ENCODE measurements at places on chromosomes 1 and 21.

DNA sequence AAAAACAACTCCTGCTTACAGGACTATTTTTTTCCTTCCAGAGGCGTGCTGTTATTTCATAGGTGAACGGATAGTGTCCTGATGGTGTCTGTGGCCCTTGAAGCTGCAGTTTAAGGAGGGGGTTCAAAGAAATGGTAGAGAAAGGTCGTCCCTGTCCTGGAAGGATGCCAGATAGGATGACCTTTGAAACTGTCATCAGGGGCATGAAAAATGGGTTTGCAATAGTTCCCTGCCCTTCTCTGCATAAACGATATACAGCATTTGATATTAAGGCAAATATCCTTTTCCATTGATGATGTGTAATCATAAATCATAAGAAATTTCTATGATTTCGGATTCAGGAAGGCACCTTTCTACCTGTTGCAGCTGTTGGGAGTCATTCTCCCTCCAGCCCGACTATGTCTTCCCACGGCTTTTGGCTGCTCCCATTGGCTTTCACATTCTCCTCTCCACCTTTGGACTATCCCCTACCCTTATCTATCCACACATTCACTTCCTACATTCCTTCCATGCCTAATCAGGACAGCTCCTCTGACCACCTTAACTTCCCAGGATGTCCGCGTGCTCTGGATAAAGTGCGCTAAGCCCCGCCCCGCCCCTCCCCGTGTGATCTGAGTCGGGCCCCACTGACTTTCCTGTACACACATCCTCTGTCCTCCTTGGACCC is 209.8 kb downstream of the DISC1 start:
- DNase-seq = no peak

DNA sequence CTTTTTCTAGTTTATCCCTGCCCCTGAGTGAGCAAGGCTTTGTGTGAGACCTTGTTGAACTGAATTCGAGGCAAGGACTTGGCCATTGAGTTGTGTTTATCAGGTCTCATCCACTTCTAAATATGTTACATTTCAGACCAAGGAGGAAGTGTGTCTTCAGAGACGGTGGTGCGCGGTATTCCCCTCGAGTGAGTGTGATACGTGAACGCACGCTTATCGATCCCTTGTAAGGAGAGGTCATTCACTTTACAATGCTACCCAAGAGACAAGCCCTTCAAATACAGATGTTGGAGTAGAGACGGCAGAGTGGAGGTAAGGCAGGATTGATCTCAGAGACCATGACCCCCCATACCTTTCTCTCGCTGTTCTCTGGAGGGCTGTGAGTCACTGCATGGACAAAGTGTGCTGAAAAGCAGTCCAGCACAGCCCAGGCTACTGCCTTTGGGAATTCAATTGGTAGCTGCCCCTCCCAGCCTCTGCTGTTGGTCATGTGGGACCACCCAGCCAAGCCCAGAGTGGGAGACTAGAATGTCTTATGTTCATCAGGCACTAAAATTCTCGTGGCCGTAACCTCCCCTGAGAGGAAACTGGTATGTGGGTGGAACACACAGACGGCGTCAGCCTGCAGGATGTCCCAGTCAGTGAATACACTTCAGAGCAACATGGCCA is 16.3 kb upstream of the MTARC1 start:
- DNase-seq = no peak

DNA sequence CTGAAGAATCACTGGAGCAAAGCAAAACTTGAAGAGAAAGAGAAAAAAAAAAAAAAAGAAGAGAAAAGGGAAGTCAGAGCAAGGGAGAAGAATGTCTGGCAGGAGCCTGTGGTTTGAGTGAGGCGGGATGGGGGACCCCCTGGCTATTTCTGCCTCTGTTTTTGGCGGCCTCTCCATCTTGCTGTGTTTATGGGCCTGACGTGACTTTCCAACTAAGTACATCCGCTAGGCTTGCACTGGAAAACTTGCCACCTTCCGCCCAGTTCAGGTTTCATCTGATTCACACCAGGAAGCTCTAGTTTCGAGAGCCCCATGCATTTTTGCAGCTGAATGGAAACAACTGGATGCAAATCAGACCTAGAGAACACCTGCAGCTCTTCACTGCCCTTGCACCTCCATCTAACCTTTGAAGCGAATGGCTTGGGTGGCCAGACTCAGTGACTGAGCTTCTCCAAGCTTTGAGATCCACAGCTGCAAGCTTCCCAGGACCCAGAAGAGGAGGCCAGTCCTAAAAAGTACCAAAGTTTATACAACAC is 28.0 kb downstream of the TBX15 start:
- DNase-seq = peak; percentile 19

DNA sequence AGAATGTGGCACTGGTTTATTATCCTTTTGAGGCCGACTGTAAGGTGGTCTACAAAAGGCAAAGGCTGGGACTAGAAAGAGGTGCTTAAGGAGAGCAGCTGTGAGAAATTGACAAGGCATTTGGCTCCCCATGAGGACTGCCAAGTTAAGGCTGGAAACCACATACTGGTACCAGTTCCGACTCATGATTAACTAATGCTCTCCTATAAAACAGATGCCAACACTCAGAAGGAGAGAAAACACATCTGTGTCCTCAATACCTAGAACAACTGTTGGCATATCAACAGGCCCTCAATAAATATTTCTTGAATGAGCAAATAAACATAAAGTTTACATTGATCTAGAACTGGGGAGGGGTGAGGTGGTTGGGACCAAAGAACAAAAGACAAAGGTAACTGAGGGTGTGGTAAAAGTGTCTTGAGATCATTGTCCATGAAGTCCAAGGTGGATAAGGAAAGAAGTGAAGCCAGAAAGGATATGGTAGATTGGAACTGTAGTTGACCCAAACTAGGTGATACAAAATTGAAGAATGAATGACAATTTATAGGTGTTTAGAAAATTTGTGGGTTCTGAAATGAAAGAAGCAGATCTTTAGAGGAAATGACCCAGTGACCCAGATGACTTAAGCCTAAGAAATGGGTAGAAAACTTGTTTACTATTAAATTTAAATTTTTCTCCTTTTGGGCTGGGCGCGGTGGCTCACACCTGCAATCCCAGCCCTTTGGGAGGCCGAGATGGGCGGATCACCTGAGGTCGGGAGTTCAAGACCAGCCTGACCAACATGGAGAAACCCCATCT is 16.9 kb upstream of the MCL1 start:
- no peak for DNase-seq

- no peak for DNase-seq
Observed at GRCh38 chr1:2237773-2238172, 9.7 kb downstream of the SKI start.

- DNase-seq = peak; percentile 72
Observed at GRCh38 chr1:200925831-200926230, 31.1 kb downstream of the INAVA start.

DNA sequence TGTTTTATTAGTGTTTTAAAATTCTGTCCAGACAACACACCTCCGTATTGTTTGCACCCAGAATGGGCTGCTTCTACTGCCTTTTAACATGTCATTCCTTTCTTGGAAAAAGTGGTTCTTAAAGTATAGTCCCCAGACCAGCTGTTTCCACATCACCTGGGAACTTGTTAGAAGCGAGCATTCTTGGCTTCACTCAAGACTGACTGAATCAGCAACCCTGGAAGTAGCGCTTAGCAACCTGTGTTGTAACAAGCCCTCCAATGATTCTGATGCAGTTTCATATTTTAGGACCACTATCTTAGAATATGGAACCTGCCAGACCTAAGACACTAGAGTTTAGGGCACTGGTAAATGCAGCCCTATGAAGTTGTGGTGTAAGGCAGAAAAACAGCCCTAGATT is 6.0 kb upstream of the PPIE start:
- no peak for DNase-seq

- peak; percentile 74 for DNase-seq
Observed at GRCh38 chr21:14312871-14313270, 70.1 kb downstream of the HSPA13 start.
